CD8-positive, alpha-beta memory T cell (primary cell): ENCODE measurements at places on chromosomes 4 and X. TPM values are rescaled to one million over a fixed set of nuclear protein-coding genes. Genes with fewer than 3 reads are reported as not detected.

- no peak overlapping the region for H3K4me3 ChIP-seq
- no peak for DNase-seq
- H3K36me3 ChIP-seq, result no peaks in the 10 kb centered on the region
- H3K27me3 ChIP-seq, result no peaks in the 10 kb centered on the region
- peaks cover 13% of the 10 kb centered on the region for H3K4me1 ChIP-seq
These were observed 30.6 kb downstream of the BBS12 start for GRCh38 chr4:122762966-122763716.

- H3K36me3 ChIP-seq, result no peaks in the 10 kb centered on the region
- no peak overlapping the region for H3K27ac ChIP-seq
- H3K4me1 ChIP-seq, result no peaks in the 10 kb centered on the region
These were observed 62.8 kb upstream of the DYNLT3 start for GRCh38 chrX:37910186-37910585.

DNA sequence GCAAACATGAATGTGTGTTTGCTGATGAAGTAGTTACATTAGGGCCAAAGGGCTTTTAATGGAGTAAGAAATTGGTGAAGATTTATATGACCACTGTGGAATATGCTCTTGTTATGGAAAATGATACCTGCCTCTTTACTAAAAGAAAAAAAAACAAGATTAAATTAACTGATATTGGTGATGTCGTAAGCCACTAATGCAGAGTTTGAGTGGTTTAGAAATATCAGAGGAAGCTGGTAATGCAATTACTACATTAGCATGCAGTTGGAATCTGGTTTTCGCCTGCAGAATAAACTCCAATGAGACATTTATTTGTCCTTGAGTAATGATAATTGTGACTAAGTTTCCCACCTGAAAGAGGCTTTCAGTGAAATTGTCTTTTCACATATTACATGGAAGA lies 597.9 kb downstream of the GALNTL6 start:
- H3K4me1 ChIP-seq, result no peaks in the 10 kb centered on the region
- no peaks in the 10 kb centered on the region for H3K27me3 ChIP-seq
- H3K36me3 ChIP-seq, result no peaks in the 10 kb centered on the region
- no peak overlapping the region for H3K27ac ChIP-seq
- no peak overlapping the region for H3K4me3 ChIP-seq
- no peak for DNase-seq

DNA sequence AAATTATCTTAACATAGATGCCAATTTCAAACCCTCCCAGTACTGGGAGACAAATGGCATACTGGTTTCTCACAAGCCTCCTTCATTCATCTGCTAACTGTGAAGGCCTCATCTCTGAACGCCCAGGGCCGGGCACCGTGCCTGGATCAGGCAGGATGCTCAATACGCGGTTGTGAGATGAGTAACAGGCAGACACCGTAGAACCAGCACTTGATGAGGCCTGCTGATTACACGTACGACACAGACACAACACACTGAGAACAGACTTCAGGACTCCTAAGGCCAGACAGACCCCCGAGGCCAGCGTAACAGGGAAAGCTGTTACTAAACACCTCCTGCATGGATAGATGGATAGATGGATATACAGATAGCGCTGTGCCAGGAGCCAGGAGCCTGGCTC lies 154.6 kb downstream of the AFAP1 start:
- H3K4me1 ChIP-seq, result peaks cover 16% of the 10 kb centered on the region
- no peak overlapping the region for H3K4me3 ChIP-seq
- H3K27me3 ChIP-seq, result no peaks in the 10 kb centered on the region

DNA sequence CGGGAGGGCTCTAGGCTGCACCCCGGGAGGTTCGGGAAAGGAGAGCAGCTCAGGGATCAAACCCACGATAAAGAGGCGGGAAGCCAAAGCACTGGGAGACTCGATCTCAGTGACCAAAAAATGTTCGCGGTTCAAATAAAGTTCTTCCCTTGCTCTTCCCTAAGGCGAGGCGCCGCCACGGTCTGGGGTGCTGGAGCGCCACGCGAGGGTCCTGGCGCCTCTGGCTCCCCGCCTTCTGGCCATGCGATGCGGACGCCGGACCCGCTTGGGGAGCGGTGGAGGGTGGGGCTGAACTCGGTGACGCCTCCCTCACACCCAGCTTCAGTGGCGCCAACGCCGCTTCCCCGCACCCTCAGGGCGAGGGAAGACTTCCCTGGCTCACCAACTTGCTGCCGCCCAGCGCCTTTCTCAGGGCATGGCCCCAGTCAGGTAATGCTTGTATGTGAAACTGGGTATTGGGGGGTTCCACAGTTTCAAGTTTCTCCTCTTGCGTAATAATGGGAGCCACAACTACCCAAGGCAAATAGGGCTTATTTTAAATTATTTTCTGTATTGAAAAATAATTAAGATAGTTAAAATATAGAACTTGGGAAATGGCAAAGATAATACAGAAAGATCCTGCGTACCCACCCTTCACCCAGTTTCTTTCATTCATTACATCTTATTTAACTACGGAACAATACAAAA lies at the start of gene QRFPR:
Gene QRFPR (minus strand): TSS at position 243 of the 687 bp plus-strand sequence. CDS start 371 bp downstream, outside the sequence.
- no peak within 1 kb of the TSS for H3K4me3 ChIP-seq
- no peaks in the 10 kb centered on the region for H3K4me1 ChIP-seq
- no peaks in the 10 kb centered on the region for H3K36me3 ChIP-seq

DNA sequence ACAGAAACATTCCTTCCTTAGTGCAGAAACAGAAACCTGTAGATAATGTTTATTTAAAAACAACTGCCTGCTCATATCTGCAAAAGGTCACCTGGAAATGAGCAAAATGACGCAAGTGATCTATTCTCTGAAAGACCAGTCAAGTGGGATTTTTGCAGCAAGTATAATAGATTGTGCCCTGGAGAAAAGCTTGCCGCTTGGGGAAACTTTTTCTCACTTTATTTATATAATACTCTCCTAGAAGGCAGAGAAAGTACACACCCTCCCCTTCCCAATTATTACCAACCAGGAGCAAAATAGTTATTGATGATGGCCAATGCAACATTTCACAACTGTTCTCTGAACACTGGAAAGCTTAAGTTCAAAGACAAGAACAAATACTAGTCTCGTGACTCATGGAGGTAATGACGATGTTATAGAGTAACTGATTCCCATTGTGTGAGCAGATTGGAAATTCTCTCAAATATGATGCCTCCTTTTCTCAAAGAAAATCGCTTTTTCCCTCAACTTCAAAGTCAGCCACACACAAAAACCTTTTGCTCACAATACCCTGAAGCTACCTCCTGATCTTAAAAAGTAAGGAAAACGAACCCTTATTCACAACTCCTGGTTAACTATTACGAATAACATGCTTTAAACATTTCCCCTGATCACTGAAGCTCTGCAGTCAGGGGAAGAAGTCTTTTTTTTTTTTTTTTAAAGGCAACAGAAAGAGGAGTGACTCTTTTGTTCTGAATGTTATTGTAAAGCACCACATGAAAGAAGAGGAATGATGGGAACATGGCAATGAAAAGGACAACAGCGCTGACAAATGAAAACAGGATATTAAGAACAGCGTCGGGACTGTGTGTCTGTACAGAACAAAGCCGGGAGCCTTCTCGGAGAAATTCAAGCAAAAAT lies 41.0 kb downstream of the MID1 start:
- DNase-seq, result no peak
- no peak overlapping the region for H3K27ac ChIP-seq
- H3K4me3 ChIP-seq, result no peak overlapping the region
- H3K4me1 ChIP-seq, result no peaks in the 10 kb centered on the region

DNA sequence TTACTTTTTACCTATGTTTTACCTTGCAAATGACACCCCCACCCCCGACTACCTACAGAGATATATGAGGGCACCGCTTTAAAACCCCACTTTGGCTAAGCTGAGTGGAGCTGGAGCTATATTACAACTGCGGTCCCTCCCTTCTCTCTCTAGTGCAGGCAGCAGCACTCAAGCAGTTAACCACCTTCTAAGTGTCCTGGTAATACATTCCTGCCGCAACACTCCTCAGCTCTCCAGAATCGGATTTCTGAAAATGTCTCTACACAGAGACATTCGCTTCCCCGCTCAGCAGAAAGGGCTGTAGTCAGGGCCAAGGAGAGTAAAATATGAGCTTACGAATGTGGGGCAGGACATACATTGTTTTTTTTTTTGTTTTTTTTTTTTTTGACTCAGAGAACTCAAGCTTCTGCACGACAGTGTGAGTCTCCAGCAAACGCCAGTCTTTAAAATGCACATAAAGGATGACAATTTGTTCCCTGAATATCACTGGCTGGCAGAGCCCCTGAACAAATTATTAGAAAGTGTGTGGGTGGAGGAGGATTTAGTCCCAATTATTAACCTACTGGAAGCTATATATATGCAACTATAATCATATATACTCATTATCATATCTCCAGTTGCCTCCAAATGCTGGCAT lies 287.0 kb upstream of the TET2 start:
- H3K27me3 ChIP-seq, result no peaks in the 10 kb centered on the region
- H3K36me3 ChIP-seq, result no peaks in the 10 kb centered on the region
- H3K27ac ChIP-seq, result no peak overlapping the region
- no peaks in the 10 kb centered on the region for H3K4me1 ChIP-seq

- no peaks in the 10 kb centered on the region for H3K4me1 ChIP-seq
- no peak overlapping the region for H3K4me3 ChIP-seq
- H3K27me3 ChIP-seq, result no peaks in the 10 kb centered on the region
These were observed 115.7 kb downstream of the ANKRD50 start for GRCh38 chr4:124596816-124597215.

SAT1 gene
- total RNA-seq, result 41.3 TPM

HNRNPDL gene
- total RNA-seq, result 423 TPM

ADH6 gene
- total RNA-seq, result not detected

DCX gene
- not detected for total RNA-seq

CT47C1 gene
- not detected for total RNA-seq

MTMR1 gene
- total RNA-seq, result 39.7 TPM
